ENCODE measurements at places on chromosomes 5 and 9.

DNA sequence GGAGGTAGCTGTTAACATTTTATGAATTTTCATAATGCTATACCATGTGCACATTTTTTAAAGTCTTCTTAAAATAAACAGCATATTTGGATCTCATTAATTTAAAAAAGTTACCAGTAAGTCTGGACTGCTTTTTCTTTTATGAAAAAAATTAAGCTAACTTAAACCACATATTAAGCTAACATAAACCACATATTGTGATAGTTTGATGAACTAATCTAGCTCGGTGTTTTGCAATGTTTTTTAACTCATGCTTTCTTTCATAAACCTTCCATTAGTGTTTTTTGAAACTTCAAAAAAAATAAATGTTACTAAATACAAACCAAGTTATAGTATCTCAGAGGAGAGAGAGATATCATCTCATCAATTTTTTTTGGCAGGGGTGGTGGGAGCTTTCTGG is 26.5 kb downstream of the POLK start:
- DNase-seq = no peak

DNA sequence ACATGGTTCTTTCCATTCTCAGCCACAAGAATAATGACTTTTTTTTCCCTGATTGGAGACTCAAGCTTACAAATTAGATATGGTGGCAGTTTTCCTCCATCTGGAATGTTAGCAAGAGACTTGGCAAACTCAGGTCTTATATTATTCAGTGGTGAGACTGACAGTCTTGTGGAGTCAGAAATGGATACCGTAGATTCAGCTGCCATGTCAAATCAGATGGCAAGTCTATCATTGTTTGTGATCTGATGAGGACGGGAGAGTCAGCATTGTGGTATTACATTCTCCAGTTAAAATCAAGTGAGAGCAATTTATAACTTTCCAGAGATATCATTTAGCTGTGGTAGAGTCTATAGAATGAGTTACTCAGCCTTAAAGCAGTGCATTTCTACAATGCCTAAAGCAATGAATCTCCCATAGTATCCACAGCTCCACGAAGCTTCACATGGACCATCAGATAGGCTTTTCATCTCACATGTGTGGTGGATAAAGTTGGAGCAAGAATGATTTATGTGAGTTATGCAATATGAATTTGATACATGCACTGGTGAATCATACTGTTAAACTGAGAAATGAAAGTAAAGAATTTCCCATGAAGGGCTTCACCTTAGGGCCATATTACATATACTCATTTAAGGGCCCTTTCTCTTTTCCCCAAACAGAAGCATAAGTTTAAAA is 430.6 kb downstream of the ZNF608 start:
- DNase-seq = no peak

DNA sequence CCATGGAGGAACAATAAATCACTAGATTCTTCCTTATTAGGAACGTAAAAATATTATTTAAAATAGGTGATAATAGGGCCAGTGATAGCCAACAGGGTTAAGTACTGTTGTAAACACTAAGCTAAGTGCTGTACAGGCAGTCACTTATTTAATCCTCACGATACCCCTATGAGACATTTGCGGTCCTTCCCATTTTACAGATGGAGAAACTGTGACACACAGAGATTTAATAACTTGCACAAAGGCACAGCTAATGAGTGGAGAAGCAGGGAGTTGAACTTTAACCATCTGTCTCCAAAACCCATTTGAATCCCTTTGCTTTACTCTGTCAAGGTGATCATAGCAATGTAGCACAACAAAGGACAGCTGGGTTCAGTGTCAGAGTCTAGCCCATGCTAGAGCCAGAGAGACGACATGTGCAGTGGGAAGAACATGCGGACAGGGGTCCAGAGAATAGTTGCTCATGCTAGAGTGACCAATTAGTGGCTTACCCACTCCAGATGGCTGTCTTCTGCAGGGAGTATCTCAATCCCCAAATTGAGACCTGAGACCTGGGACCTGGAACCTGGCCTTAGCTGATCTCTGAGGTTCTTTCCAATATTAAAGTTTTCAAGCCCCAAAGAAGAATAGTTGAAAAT is 28.9 kb downstream of the STXBP1 start:
- no peak for DNase-seq

GRCh38 chr5:145246961-145247744 is 588.0 kb downstream of the PRELID2 start:
- DNase-seq = no peak

DNA sequence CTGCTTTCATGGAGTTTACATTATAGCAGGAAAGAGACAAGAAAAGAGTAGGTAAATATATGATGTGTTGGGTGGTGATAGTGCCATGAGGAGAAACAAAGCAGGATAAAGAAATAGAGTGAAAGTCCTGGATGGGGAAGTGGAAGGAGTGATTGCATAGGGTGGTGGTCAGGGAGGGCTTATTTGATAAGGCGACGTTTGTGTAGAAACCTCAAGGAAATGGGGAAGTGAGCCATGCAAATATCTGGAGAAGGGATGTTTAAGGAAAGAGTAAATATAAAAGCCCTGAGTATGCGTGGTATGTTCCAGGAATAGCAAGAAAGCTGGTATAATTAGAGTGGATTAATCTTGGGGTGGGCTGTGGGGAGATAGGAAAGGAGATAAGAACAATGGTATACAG is 134.7 kb upstream of the SV2C start:
- no peak for DNase-seq

GRCh38 chr9:114228016-114228808 is 72.9 kb downstream of the COL27A1 start:
- no peak for DNase-seq

DNA sequence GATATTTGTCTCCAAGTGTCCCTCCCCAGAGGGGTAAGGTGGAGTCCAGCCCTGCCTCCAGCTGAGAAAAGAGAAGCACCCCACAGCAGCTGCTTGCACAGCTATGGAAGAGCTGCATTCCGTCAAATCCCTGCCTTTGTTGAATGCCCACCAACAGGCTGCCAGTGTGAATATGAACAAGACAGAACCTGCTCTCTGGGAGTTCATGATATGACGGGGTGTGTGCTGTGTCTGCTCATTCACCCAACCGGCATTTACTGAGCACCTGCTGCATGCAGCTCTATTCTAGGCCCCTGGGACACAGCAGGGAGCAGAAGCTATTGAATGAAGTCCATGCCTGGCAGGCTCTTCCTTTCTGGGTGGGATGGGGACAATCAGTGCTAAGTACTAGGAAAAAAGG is 238.8 kb downstream of the GADD45G start:
- no peak for DNase-seq

- DNase-seq = no peak
Measured at GRCh38 chr5:148729182-148729581, 74.9 kb upstream of the HTR4 start.

- DNase-seq = no peak
Measured at GRCh38 chr9:112050544-112051475, 124.3 kb downstream of the SUSD1 start.

DNA sequence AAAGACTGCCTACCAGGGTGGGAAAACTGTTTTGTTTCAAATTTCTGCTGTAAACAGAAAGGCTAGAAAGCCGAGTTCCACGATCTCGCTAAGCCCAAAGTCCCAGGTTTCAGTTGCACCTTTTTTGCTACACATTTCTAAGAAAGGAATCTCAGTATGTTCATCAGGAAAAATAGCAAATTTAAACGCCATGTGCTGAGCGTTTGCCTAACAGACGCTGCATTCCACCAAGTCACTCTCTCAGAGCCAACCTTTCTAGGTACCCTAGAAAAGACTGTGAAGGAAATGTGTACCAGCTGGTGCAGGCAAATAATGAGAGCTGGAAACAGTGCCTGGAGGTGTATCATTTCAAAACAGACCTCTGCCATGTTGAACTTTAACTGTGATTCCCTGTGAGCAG is 71.8 kb downstream of the FRMD3 start:
- no peak for DNase-seq

- peak; percentile 6 for DNase-seq
Measured at GRCh38 chr5:78320401-78320800, 25.9 kb upstream of the AP3B1 start.

GRCh38 chr5:128155776-128156175 is 72.2 kb downstream of the SLC12A2 start:
- no peak for DNase-seq

- no peak for DNase-seq
Measured at GRCh38 chr5:134534726-134535110, 9.2 kb downstream of the JADE2 start.

- DNase-seq = no peak
Measured at GRCh38 chr9:115296831-115297565, 179.0 kb upstream of the TNC start.

GRCh38 chr5:101679816-101680215 is 616.3 kb downstream of the SLCO4C1 start:
- DNase-seq = no peak

Data from CD4-positive, alpha-beta memory T cell (primary cell).